ENCODE measurements at places on chromosomes 1 and 21.

DNA sequence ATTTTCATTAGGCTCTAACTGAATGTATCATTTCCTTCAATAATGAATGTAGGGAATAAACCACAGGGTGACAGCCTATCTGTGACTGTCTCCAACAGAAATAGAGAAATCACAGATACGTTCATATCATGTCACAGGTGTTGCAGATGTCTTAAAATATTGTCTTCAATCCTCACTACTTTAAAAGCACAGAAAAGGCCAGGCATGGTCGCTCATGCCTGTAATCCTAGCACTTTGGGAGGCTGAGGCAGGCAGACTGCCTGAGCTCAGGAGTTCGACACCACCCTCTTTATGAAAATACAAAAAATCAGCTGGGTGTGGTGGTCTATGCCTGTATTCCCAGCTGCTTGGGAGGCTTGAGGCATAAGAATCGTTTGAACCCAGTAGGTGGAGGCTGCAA, 8.2 kb downstream of the CREG1 start:
- DNase-seq: no peak

DNA sequence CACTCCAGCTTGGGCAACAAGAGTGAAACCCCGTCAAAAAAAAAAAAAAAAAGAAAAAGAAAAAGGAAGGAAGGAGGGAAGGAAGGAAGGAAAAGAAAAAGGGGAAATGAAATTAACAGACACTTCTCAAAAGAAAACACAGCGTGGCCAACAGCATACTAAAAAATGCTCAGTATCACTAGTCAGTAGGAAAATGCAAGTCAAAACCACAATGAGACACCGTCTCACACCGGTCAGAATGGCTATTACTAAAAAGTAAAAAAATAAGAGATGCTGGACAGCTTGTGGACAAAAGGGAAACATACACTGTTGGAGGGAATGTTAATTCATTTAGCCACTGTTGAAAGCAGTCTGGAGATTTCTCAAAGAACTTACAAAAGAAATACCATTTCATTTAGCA, 369.5 kb upstream of the BRINP3 start:
- DNase-seq: no peak

GRCh38 chr1:200258447-200259375, 151.1 kb downstream of the ZNF281 start:
- DNase-seq: no peak

DNA sequence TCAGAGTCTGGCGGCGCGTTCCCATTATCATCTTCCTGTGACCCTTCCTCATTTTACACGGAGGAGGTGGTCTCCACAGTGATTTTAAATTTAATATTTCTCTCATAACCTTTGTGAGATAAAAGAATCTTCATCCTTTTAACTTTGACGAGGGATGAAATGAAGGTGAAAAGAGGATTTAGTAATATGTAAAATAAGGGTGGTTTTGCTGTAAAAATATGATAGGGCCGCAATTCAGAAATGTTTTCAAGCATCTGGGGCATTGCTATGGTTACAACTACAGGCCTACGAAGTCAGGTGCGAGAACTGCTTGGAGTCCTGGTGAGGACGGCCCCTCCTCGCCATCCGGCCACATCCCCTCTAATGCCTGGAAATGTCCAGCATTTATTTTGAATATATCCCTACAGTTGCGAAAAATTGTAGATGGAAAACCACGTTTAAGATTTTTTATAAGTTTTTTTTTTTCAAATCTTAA, 422 bp upstream of the RSBN1 start:
- no peak for DNase-seq

DNA sequence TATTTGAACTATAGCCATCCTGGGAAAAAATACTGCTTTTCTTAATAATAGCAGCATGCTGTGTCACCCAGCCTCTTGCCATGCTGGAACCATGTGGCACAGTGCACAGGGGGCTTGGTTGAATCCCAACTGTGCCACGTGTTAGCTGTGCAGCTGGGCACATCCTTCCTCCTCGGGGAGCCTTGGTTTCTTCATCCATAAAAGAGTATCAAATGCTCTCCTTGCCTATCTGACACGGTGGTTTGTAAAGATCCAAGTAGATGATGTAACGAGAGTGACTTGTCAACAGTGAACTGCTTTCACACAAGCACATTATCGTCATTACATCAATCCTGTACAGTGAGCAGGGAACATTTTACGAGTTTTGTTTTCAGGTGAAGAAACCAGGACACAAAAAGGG, 24.4 kb downstream of the VASH2 start:
- no peak for DNase-seq

- DNase-seq: no peak
These were observed 488.0 kb upstream of the PLXNA2 start for GRCh38 chr1:208731981-208732821.

GRCh38 chr1:87044840-87045239, 130.4 kb downstream of the HS2ST1 start:
- no peak for DNase-seq
